ENCODE measurements at places on chromosomes 6 and 20. TPM values are rescaled to one million over a fixed set of nuclear protein-coding genes. Genes with fewer than 3 reads are reported as not detected.

- no peak overlapping the region for H3K27ac ChIP-seq
- H3K36me3 ChIP-seq, result no peaks in the 10 kb centered on the region
- H3K27me3 ChIP-seq, result no peaks in the 10 kb centered on the region
- DNase-seq, result no peak
Measured at GRCh38 chr6:120774275-120774674, 560.0 kb downstream of the TBC1D32 start.

DNA sequence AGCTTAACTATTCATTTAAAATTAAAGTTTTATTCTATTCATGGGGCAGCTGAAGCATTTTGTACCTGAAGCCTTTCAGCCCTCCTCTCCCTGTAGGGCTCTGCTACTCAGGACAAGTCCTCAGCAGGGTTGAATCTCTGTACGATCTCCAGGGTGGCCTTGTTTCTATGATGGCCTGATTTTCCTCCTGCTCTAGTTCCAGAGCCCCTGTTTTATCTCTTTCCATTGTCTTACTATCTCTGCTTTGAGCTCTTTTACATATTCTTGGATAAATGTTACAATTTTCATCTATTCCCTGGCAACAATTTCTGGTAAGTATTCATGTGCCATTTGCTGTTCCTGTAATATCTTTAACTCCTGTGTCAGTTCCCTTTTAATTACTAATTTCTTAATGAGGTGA, 19.8 kb upstream of the MYL9 start:
- no peaks in the 10 kb centered on the region for H3K27me3 ChIP-seq
- peaks cover 18% of the 10 kb centered on the region for H3K4me1 ChIP-seq
- H3K4me3 ChIP-seq, result no peak overlapping the region
- H3K27ac ChIP-seq, result peak overlapping the region; percentile 34
- DNase-seq, result no peak
- H3K36me3 ChIP-seq, result peaks cover 30% of the 10 kb centered on the region

DNA sequence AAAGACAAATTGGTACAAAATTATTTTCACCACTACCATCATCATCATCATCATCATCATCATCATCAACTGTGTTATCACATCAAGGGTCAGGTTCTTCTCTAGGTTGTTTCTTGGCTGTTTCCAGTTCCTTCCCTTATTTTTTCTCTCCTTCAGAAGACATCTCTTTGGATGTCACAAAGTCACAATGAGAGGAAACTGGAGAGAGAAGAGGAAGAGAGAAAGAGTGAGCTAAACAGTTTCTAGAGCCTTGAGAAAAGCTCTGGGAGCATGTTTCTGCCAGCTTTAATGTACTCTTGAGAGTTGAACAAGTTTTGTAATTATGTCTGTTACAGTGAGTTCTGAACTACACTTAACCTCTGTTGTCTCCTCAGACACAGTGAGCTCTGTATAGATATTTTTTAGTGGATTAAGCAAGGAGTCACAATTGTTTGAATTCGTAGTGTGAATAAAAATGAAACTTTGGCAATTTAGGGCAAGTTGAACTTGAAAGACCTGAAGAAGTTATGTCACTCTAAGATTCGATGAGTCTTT, 123.0 kb upstream of the AKIRIN2 start:
- H3K36me3 ChIP-seq, result no peaks in the 10 kb centered on the region
- DNase-seq, result no peak
- peaks cover 3% of the 10 kb centered on the region for H3K27me3 ChIP-seq
- H3K4me3 ChIP-seq, result no peak overlapping the region

DNA sequence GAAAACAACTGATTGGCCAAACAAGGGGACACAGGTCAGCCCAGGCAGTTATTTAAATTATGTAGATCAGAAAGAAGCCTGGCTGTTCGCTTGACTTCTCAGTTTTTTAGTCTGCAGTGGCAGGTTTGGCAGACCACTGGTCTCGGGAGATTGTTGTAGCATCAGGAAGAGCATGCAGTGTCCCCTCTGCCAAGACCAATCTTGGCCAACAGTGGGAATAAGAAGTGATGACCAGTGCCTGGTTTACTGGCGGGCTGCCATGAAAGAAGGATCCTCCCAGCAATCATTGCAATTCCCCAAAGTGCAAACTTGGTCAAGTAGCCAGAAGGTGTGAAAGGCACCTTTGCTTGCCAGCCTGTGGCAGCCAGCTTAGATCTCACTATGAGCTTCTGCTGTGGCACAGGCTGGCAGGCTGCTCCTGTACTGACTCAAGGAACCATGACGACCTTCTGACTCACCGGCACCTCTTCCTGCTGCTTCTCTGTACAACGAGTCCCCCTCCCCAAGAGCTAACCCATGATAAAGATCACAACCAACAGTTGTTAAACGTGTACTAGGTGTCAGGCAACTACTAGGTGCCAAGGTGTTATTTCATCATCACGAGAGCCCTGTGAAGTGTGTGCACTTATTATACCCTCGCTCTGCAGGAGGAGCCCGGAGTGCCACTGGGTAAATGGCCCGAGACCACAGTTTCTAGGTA, 76.8 kb upstream of the DUSP22 start:
- H3K4me1 ChIP-seq, result peaks cover 40% of the 10 kb centered on the region
- H3K4me3 ChIP-seq, result no peak overlapping the region
- peaks cover 6% of the 10 kb centered on the region for H3K36me3 ChIP-seq
- peak overlapping the region; percentile 8 for H3K27ac ChIP-seq
- H3K27me3 ChIP-seq, result peaks cover 2% of the 10 kb centered on the region

The WFDC12 gene
- total RNA-seq, result not detected

DNA sequence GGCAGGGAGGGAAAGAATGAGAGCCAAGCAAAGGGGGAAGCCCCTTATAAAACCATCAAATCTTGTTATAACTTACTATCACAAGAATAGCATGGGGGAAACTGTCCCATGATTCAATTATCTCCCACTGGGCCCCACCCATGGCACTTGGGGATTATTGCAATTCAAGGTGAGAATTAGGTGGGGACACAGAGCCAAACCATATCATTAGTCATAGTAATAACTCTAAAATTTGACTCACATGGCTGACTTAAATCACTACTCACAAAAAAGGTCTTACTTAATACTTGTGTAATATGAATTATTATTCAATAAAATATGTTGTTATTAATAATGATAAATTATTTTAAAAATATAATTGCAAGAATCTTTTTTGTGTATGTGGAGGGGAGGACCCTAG, 178.1 kb upstream of the TCF21 start:
- peaks cover 1% of the 10 kb centered on the region for H3K27me3 ChIP-seq
- H3K27ac ChIP-seq, result no peak overlapping the region
- peaks cover 6% of the 10 kb centered on the region for H3K4me1 ChIP-seq
- no peaks in the 10 kb centered on the region for H3K36me3 ChIP-seq
- H3K4me3 ChIP-seq, result no peak overlapping the region

The PRDM13 gene
- not detected for total RNA-seq

DNA sequence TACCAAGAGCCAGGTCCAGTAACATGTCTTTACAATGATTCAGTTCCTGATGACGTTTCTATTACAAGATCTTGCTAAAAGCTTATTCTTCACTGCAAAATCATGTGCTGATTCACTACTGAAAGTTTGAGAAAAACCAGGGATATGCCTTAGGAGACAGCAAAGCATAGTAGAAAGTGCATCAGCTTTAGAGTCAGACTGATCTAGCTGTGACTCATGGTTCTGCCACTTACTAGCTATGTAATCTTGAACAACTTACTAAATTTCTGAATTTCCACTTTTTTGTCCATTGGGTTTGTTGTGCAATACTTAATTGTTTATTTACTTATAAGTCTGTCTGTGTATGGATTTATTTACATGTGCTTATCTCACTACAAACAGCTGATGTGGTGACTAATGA, 198.5 kb upstream of the RSPO3 start:
- no peaks in the 10 kb centered on the region for H3K4me1 ChIP-seq
- H3K27me3 ChIP-seq, result no peaks in the 10 kb centered on the region
- no peak overlapping the region for H3K4me3 ChIP-seq

DNA sequence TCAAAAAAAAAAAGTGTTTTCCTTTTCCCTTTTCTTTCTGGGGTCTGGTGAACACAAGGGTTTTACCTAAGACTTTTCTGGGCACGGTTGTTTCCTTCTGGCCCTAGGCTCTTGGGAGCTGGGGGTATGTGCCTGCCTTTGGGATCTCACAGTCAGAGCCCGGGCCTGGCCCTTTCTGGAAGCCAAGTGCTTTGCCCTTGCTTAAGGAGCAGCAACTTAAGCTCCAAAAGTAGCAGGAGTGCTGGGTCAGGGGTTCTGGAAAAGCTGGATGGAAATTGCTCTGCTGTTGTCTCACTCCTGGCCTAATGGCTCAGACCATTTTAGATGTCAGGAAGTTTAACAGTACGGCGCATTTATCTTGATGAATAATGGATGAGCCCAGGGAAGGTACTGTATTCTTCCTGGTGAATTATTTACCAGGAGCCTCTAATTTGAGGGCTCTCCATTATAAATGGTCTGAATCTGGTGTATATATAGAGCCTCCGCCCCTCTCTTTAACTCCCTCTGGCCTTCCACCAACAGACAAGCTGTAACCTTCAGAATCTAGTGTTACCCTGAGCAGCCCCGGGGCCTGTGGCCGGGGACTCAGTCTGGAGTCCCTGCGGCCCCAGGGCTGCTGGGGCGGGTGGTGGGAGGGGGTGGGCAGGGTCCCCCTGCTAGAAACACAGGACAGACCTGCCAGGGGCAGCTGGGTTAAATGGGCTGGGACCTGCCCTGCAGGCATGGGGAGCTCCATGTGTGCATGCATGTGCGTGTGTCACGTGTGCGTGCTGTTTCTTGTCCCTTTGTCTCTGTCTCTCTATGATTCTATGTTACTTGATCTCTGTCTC, 37.5 kb downstream of the PTK7 start:
- no peaks in the 10 kb centered on the region for H3K36me3 ChIP-seq
- no peak for DNase-seq
- H3K4me3 ChIP-seq, result no peak overlapping the region
- no peak overlapping the region for H3K27ac ChIP-seq
- H3K4me1 ChIP-seq, result no peaks in the 10 kb centered on the region

GRCh38 chr6:112203577-112204349, 50.6 kb downstream of the LAMA4 start:
- DNase-seq, result no peak
- peak overlapping the region; percentile 51 for H3K4me3 ChIP-seq
- no peaks in the 10 kb centered on the region for H3K36me3 ChIP-seq
- H3K27ac ChIP-seq, result no peak overlapping the region
- H3K27me3 ChIP-seq, result peaks cover 28% of the 10 kb centered on the region

- H3K27ac ChIP-seq, result peak overlapping the region; percentile 92
- no peaks in the 10 kb centered on the region for H3K27me3 ChIP-seq
- peaks cover 52% of the 10 kb centered on the region for H3K4me1 ChIP-seq
- peak overlapping the region; percentile 3 for H3K4me3 ChIP-seq
- peaks cover 38% of the 10 kb centered on the region for H3K36me3 ChIP-seq
Measured at GRCh38 chr6:16706029-16706428, 55.2 kb downstream of the ATXN1 start.

- H3K4me1 ChIP-seq, result no peaks in the 10 kb centered on the region
- no peak overlapping the region for H3K27ac ChIP-seq
- no peak overlapping the region for H3K4me3 ChIP-seq
- DNase-seq, result no peak
Measured at GRCh38 chr6:92779746-92780145, 639.6 kb downstream of the EPHA7 start.

DNA sequence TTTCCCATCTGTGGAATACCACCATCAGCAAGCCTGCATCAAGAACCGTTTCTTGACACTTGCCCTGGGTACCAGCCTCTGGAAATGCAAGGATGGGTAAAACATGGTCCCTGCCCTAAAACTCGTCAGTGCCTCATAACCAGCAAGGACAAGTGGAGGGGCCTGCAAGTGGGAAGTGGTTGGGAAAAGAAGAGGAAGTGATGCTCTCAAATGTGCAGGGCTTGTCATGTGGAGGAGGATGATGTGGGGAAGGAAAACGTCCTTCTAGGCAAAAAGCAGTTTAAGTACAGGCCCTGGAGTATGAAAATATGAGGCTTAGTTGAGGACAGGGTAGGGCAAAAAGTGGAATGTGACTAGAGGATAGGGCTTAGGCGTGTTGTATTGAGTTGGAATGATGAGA, 19.0 kb downstream of the RREB1 start:
- H3K36me3 ChIP-seq, result peaks cover 60% of the 10 kb centered on the region
- peaks cover 61% of the 10 kb centered on the region for H3K4me1 ChIP-seq
- no peaks in the 10 kb centered on the region for H3K27me3 ChIP-seq

DNA sequence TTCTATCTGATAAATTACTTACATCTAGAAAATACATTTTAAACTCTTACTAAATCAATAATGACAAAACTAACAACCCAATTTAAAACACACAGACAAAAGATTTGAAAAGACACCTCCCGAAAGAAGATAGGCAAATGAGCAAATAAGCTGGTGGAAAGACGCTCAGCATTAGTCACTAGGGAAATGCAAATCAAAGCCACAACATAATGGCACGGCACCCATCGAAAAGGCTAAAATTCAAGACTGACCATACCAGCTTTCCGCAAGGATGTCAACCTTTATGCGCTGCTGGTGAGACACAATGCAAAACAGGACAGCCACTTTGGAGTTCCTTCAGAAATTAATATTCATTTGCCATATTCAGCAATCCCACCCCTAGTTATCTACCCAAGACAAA, 25.9 kb downstream of the TAF4 start:
- no peak for DNase-seq
- no peak overlapping the region for H3K27ac ChIP-seq
- no peak overlapping the region for H3K4me3 ChIP-seq
- peaks cover 8% of the 10 kb centered on the region for H3K36me3 ChIP-seq

GRCh38 chr6:117264692-117265409, 507 bp upstream of the VGLL2 start:
- no peaks in the 10 kb centered on the region for H3K36me3 ChIP-seq
- peak; percentile 8 for DNase-seq
- no peaks in the 10 kb centered on the region for H3K4me1 ChIP-seq
- no peak overlapping the region for H3K27ac ChIP-seq
- H3K4me3 ChIP-seq, result peak overlapping the region; percentile 46

GRCh38 chr6:126067073-126067472, 80.7 kb downstream of the TRMT11 start:
- H3K27ac ChIP-seq, result no peak overlapping the region
- no peaks in the 10 kb centered on the region for H3K27me3 ChIP-seq
- no peak overlapping the region for H3K4me3 ChIP-seq

The RAB44 gene
- total RNA-seq, result not detected

The PPIL6 gene
- total RNA-seq, result not detected

DNA sequence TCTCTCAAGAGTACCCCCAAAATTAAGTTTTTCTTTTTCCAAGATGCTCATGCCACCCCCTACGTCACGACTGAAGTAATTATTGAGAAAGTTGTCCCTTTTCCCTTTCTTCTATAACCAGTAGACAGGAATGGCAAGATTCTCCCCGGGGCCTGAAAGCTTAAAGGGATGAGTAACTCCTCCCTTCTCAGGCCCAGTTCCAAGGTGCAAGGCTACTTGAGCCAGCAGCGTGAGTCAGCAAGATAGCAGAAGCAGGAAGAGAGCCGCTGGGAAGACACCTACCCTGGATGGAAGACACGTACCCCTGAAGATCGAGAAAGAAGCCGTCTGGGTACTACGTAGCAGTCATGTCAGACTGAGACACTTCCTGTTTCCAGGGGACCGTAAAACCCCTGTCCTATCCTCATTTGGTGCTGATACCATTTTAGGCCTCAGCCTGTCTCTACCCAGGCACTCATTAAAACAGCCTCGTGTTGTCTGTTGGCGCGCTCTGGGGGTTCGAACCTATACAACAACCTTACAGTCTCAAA, 241.0 kb downstream of the ADGRG6 start:
- no peaks in the 10 kb centered on the region for H3K36me3 ChIP-seq
- no peak overlapping the region for H3K27ac ChIP-seq
- DNase-seq, result no peak
- H3K27me3 ChIP-seq, result peaks cover 2% of the 10 kb centered on the region
